ENCODE measurements at places on chromosomes 2 and 18.

DNA sequence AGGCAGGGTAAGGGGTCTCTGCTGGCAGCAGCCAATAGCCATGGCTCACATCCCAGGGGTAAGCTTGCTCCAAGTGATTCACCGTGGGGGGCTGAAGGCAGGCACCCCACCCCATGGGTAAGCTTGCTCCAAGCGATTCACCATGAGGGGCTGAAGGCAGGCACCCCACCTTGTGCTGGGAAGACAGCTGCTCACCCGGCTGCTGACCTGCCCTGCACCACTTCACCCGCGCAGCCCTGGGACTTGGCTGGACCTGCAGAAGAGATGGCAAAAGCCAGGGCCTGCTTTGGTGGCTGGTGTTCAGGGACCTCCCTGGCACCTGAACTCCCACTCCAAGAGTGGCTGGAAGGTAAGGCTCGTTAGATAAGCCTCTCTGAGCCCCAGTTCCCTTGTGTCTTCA, 19.2 kb downstream of the PTGR3 start:
- DNase-seq, result no peak

DNA sequence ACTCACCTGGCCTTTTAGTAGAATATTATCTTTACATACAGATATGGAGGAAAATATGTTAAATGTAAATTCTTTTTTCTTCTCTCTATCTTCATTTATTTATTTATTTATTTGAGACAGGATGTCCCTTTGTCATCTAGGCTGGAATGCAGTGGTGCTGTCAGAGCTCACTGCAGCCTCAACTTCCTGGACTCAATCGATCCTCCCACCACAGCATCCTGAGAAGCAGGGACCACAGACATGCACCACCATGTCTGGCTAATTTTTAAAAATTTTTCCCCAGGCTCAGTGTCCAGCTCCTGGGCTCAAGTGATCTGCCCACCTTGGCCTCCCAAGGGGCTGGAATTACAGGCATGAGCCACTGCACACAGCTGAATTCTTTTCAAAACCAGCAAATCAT, 20.3 kb downstream of the KYNU start:
- DNase-seq, result no peak

- DNase-seq, result no peak
Measured at GRCh38 chr2:174749793-174750192, 14.5 kb downstream of the CHRNA1 start.

- no peak for DNase-seq
Measured at GRCh38 chr2:223036790-223037444, 15.1 kb upstream of the KCNE4 start.

- DNase-seq, result no peak
Measured at GRCh38 chr18:24432618-24433017, 6.1 kb downstream of the IMPACT start.

- no peak for DNase-seq
Measured at GRCh38 chr2:31055938-31056337, 82.3 kb downstream of the GALNT14 start.

GRCh38 chr2:71426721-71427120, 26.6 kb upstream of the DYSF start:
- no peak for DNase-seq

- no peak for DNase-seq
Measured at GRCh38 chr2:176892676-176893226, 319.8 kb upstream of the HNRNPA3 start.

GRCh38 chr18:58590254-58590653, 38.6 kb downstream of the ALPK2 start:
- DNase-seq, result no peak

DNA sequence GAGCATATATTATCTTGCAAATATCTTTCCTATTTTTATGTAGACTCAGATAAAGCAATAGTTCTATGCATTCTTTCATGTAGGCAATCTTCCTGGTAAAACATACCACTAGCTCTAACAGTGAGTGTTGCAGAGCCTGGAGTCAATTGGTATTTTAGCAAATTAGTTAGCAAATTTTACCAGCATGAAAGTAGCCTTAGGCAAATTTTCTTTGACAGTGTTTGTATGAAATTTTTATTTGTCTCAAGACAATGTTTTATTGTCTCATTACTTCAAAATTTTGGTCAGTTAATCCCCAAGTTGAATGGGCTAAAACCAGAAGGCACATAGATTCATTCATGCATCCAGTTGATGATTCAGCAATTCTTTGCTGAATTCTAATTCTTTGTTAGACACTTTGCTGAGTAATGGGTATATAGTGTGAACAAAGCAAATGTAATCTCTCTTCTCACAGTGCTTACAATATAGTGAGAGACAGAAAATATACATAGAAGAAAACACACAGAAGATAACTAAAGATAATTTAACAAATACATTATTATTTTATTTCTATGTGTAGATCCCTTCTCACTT, 27.1 kb downstream of the SLC38A11 start:
- no peak for DNase-seq

- DNase-seq, result no peak
Measured at GRCh38 chr2:59585655-59586054, 967.8 kb downstream of the BCL11A start.

- DNase-seq, result no peak
Measured at GRCh38 chr2:176075481-176075880, 8.3 kb downstream of the EVX2 start.

GRCh38 chr2:168552450-168552856, 96.4 kb downstream of the CERS6 start:
- peak; percentile 44 for DNase-seq

GRCh38 chr18:44556296-44556695, 124.4 kb upstream of the SETBP1 start:
- no peak for DNase-seq

DNA sequence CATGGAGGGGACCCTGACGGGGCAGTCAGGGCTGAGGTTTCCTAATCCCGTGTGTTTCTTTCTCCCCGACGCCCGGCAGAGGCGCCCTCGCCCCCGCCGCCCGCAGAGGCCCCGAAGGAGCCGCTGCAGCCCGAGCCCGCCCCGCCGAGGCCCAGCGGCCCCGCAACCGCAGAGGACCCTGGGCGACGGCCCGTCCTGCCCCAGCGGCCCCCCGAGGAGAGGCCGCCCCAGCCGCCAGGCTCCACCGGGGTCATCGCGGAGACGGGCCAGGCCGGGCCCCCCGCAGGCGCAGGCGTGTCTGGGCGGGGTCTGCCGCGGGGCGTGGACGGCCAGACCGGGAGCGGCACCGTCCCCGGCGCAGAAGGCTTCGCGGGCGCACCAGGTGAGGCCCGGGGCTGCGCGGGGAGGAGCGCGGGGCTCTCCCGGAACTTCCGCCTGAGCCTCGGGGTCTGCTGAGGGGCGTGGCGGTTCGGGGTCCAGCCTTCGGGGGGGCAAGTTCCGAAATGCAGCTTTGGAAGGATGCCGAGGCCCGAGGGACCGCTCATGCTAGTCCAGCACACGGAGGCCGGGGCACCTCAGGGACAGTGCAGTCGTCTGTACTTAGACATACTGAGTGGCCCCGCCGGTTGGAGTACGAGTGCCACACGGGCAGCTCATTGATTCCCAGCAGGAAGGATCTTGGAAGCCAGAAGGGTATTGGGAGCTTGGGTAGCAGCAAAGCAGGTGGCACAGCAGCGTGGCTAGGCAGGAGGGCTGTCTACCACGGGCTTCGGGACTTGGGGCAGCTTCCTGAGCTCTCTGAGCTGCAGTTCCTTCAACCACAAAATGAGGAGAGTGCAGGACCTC, 60.1 kb downstream of the EMILIN2 start:
- DNase-seq, result no peak

- no peak for DNase-seq
Measured at GRCh38 chr2:196758474-196759377, 40.8 kb downstream of the GTF3C3 start.

DNA sequence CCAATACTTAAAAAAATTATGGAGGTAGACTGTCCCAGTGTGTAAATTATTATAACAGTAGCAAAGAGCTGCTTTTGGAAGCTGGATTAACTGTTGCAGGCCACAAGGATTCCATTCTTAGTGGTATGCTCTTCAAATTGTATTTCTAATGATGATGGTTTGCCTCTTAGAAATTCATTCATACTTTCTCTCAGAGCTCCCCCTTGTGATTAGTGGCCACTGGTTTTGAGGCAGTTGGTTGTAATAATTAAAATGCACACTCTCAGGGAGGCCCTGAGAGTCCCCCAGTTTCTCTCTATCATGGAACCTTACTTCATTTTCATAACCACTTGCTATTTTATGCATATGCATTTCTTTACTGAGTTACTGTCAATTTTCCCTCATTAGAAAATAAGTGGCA, 122.5 kb downstream of the PLA2R1 start:
- DNase-seq, result peak; percentile 44

GRCh38 chr18:755506-755905, 43.1 kb upstream of the ENOSF1 start:
- DNase-seq, result no peak

GRCh38 chr2:105789745-105790460, 45.2 kb downstream of the NCK2 start:
- DNase-seq, result peak; percentile 62

- peak; percentile 65 for DNase-seq
Measured at GRCh38 chr2:32284321-32284720, 6.6 kb downstream of the YIPF4 start.

DNA sequence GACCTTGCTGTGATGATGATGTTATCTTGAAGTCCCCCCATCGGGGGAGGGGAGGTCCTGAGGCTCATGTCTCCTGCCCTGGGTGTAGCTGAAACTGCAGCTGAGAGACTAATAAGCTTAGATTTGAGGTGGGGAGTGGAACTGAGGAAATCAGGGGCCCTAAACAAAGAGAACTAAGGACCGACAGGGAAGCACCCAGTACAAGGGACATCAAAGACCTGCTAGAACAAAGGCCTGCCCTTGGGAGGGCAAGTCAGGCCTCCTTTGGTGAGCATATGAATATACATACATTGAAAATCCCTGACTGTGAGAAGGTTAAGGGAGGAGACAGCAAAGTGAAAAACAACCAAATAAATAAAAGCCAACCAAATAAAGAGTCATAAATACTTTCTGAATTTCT, 1132.5 kb upstream of the CELF4 start:
- no peak for DNase-seq

- DNase-seq, result no peak
Measured at GRCh38 chr2:123513351-123513750, 511.7 kb upstream of the CNTNAP5 start.

DNA sequence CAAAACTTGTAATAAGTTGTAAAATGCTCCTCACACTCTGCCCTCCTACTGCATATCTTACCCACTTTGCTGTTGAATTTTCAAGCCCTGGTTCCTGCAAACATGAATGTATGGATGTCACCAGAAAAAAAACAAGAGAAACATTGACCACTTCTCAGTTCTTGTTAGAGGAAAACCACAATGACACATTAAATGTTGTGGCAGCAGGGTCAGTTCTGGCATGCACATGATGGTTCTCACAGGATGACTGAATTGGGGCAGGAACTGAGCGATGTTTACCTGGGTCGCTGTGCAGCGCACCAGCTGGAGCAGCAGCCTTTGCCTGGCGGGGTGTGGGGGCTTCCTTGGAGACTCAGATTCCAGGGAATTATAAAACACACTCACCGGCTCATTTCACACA, 14.0 kb upstream of the PRKCE start:
- peak; percentile 77 for DNase-seq

- DNase-seq, result no peak
Measured at GRCh38 chr18:46452820-46453219, 204.2 kb downstream of the LOXHD1 start.

GRCh38 chr2:235171550-235172031, 219.8 kb downstream of the SH3BP4 start:
- no peak for DNase-seq

GRCh38 chr2:201887773-201888425, 81.6 kb downstream of the CDK15 start:
- no peak for DNase-seq

DNA sequence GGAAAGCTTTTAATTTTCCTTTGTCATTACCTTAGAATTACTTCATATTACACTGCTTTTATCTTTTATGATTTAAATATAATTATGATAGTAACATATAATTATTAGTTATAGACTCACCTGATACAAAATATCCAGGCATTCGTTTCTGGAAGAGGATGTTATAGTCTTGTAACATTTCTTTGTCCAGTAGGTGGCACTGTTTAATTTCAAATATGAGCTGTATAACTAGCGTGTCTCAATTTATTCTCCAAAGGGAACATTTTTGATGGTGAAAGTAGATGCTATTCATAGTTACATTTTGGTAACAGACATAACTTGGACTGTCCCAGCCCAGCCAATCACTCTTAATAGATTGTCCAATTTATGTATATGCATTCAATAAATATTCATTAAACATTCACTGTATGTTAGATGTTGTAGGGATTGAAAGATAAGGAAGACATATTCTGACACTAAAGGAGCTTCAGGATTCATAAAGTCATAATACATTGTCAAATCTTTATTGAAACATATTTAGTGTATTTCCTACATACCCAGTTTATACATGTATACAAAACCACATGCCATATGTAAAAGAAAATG, 19.2 kb downstream of the DAW1 start:
- DNase-seq, result peak; percentile 69

GRCh38 chr2:172251231-172251630, 148.5 kb upstream of the DLX2 start:
- DNase-seq, result no peak

Measured in inflammatory macrophage (primary cell).